Neural crest cell (in vitro differentiated cells): ENCODE measurements at places on chromosomes 4 and X. TPM values are rescaled to one million over a fixed set of nuclear protein-coding genes. Genes with fewer than 3 reads are reported as not detected.

AMELX gene
- total RNA-seq, result not detected in 2 replicates

ATP1B4 gene
- total RNA-seq, result not detected in 2 replicates

CYTL1 gene
- 13.2 and 13.5 TPM in 2 replicates for total RNA-seq

TLL1 gene
- total RNA-seq, result 1.7 and 2.2 TPM in 2 replicates

GPC3 gene
- 29.4 and 30.4 TPM in 2 replicates for total RNA-seq

RPA4 gene
- total RNA-seq, result 0.44 and 0.50 TPM in 2 replicates

CXCR3 gene
- total RNA-seq, result not detected in 2 replicates

MAGEA4 gene
- not detected in 2 replicates for total RNA-seq

ARMCX4 gene
- total RNA-seq, result 24.2 and 26.2 TPM in 2 replicates

YY2 gene
- total RNA-seq, result 1.5 TPM in 2 replicates

GPR143 gene
- total RNA-seq, result 2.4 and 2.7 TPM in 2 replicates

SPANXA1 gene
- not detected in 2 replicates for total RNA-seq

SOD3 gene
- 0.16 and 0.32 TPM in 2 replicates for total RNA-seq

- no peak for DNase-seq
These were observed 168.8 kb downstream of the PCDH18 start for GRCh38 chr4:137363496-137363895.

- no peak for DNase-seq
These were observed 147.2 kb upstream of the MBNL3 start for GRCh38 chrX:132636080-132636479.

- DNase-seq, result no peak
These were observed 825 bp upstream of the RASGEF1B start for GRCh38 chr4:81472281-81473182.

GRCh38 chr4:41632481-41633073 is 94.6 kb downstream of the LIMCH1 start:
- no peak for DNase-seq

- no peak for DNase-seq
These were observed 48.3 kb downstream of the ANXA5 start for GRCh38 chr4:121648516-121648915.

DNA sequence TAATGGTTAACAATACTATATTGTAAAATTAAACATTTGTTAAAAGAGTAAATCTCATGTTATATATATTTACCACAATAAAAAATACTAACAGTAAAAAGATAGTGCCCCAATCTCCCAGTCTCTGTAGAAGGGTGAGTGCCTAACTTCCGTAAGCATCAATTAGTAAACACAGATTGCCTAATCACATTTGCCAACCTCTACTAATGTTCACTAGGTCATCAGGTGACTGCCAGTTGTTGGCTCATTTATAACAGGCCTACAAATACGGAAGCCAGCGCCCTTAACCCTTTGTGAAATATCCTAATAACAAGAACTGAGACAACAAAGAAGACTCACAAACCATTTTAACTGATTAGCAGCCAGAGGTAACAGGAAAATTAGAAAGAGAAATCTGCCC is 345.1 kb downstream of the INPP4B start:
- no peak for DNase-seq

DNA sequence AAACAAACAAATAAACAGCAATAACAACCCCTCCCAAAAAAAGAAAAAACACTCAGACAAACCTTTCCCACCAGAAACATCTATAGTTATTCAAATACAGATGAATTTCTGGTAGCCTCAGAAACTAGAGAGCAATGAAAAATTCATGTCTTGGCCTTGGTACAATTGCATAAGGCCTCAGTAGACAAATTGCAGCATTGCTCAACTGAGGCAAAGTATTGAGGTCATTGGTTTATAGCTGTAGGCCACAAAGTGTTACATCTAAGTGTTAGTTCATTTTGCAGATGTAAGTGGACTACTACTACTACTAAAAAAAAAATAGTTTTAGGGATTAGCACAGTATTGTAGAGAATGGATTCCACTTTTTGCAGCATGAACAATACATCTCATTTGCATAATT is 2268.3 kb downstream of the ARAP2 start:
- DNase-seq, result no peak

DNA sequence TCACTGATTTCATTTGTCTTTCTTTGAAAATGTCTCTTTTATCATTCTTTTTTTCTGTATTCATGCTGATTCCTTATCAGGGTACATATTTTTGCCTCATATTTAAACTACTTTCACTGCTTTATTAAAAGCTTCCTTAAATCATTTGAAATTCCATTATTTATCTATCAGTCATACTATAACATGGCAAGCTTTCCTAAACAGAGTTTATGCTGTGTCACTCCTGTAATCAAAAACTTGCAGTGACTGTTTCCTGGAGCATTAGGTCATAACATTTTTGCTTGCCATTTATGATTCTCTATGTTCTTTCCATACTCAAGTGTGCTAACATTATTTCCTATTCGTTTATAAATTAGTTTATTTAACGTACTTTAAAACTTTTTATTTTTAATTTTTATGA is 203.7 kb downstream of the BMPR1B start:
- DNase-seq, result no peak

- no peak for DNase-seq
These were observed 408.8 kb upstream of the CNKSR2 start for GRCh38 chrX:20965270-20966044.

DNA sequence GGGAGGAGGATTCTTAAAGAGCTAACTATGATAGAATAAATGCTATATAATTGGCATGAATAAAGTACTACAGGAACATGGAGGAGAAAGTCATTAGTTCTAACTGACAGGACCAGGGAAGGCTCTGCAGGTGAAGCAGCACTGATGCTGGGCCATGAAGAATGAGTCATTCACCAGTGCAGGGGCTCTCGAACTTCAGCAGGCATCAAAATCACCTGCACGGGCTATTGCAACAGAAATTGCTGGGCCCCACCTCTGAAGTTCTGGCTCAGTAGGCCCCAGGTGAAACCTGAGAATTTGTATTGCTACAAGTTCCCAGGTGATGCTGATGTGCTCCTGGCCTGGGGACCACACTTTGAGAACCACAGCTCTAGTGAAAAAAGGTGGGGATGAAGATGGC is 33.7 kb downstream of the TMEM150C start:
- no peak for DNase-seq

DNA sequence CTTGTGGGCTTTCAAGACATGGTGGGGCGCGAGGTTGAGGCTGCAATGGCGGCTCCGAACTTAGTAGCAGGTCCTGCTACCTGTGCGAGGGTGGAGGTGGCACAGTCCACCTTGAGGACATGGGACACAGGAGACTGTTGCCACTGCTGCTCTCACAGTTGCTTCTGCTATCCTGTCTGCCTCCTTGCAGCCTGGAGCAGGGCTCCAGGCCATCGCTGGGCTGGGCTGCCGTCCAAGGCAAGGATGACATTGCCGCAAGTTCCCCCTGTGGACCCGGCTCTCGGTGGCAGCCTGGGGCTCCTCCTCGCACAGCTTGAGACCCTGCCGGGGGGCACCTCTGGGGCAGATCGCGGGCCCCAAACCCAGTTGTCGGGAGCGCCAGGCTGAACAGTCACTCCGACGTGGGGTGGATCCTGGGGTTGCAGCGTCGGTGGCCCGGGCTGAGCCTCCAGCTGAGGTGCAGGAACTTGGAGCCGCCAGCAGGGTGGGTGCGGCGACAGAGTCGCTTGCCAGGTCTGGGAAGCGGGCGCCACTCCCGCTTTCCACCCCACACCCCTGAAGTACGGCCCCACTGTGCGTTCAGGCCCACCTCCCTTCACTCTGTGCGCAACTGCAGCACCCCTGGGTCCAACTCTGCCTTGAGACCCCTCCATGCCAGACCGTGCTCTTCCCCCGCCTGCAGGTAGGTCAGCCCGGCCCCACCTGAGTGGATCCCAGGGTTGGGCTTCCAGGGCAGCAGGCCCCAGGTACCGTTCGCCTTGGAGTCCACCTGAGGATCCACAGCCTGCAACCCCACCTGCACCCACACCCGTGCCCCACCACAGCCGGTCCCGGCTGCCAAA is 192.7 kb upstream of the NUDT6 start:
- DNase-seq, result no peak

- DNase-seq, result no peak
These were observed 162.5 kb downstream of the SHROOM3 start for GRCh38 chr4:76597423-76597979.

- DNase-seq, result no peak
These were observed 8.7 kb upstream of the ALAS2 start for GRCh38 chrX:55039471-55039870.

GRCh38 chrX:5399403-5399802 is 829.3 kb downstream of the NLGN4X start:
- no peak for DNase-seq

DNA sequence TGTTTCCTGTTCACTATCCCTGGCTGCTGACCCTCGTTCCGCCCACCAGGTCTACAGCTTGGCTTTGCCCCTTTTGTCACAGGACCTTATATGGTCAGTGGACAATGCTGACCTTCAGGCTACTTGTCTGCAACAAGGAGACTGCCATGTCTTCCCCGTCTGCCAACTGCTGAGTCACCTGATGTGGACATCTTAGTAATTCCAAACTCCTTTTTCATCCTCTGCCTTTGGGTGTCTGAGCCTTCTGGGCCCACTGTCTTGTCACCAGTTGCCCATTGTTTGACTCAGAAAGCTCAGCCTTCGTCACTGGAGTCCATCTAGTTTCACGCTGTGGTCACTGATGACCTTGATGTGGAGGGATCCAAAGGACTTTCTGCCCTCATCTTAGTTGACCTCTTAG is 30.2 kb downstream of the GPRIN3 start:
- DNase-seq, result no peak

DNA sequence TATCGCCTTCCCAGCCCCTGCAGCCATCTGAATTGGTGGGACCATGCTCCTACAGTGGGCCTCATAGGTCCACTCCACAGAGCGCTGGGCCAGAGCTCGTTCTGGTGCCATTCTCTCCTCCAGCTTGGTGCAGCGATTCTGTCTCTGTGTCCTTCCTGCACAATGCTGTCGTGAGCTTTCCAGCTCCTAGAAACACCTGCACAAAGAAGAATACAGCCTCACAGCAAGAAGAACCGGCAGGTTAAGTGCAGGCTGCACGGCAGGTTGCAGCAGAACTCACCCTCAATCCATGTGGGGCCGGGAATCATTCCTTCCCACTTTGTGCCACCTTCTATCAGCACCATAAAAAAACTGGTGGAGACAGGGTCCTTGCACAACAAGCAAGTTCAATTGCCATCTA is 101.2 kb upstream of the ENPP6 start:
- DNase-seq, result no peak

DNA sequence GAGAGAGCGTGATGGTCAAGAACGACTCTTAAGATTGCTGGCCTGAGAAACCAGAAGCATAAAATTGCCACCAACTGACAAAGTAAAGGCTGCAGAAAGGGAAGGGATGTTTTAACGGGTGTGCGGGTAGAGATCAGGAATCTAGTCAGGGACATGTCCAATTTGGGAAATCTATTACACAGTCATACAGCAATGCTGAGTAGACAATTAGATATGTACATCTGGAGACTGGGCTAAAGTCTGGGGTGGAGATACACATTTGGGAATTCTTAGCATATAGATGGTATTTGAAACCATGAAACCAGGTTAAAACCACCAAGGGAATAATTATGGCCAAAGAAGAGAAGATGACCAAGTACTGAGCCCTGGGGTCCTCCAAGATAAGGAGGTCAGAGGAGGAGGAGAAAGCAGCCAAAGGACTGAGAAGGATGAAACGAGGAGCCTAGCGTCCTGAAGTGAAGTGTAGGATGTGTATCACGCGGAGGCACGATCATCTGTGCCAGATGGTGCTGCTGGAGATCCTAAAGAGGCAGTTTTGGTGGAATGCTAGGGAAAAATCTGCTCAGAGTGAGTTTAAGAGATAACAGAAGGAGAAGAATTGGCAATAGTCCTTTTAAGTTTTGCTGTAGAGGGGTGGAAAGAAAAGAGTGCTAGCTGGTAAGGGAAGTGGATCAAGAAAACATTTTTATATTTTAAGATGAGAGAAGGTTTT is 36.5 kb downstream of the SEC24D start:
- no peak for DNase-seq

DNA sequence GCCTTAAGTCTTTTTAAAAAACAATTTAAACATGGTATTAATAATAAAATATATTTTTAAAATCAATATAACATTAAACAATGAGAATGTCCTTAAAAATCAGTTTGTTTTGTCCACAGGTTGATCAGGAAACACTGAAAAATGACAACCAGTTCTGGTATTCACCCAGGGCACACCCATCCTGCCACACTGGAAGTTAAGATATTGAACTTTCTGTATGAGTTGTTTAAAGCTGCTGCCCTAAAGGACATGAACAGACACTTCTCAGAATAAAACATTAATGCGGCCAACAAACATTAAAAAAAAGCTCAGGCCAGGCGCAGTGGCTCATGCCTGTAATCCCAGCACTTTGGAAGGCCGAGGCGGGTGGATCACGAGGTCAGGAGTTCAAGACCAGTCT is 15.0 kb upstream of the HOPX start:
- DNase-seq, result no peak

DNA sequence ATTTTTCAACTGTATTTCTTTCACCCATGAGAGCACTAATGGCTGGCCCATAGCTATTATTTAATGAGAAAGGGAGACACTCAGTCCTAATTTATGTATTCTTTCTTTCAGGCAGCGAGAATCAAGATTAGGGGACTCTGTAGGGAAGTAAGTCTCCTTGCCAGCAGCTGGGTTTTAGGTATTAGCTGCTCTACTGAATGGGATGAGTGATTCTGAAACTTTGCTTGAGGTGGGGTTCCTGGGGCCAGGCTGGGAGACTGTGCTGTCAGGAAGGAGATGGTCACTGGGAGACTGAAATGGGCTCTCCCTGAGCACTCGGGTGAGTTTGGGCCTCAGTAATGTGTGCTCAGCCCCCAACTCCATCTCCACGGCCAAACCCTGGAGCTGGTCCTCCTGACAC is 78.7 kb downstream of the LNX1 start:
- no peak for DNase-seq

DNA sequence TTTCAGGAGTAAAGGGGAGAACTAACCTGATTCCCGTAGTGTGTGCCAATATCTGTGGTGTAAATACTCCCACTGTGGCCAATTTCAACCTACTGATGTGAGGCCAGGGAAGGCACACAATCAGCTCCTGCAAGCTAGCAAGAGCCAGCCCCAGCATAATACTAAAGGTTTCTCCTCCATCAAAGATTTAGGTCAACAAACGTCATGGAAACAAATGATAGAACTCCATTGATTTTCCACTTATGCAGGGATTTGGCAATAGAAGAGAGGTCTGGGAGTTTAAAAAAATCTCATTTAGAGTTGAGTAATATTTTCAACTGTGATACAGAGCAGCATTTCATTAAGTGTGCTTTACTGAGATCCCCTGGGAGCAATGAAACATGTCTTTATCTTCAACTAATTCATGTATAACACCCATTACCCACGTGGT is 15.8 kb upstream of the VEGFD start:
- no peak for DNase-seq
